CD4-positive, alpha-beta T cell (primary cell): ENCODE measurements at places on chromosomes 1 and 21.
A peak's percentile ranks its signal among the peaks of the same experiment; 100 is the strongest.

DNA sequence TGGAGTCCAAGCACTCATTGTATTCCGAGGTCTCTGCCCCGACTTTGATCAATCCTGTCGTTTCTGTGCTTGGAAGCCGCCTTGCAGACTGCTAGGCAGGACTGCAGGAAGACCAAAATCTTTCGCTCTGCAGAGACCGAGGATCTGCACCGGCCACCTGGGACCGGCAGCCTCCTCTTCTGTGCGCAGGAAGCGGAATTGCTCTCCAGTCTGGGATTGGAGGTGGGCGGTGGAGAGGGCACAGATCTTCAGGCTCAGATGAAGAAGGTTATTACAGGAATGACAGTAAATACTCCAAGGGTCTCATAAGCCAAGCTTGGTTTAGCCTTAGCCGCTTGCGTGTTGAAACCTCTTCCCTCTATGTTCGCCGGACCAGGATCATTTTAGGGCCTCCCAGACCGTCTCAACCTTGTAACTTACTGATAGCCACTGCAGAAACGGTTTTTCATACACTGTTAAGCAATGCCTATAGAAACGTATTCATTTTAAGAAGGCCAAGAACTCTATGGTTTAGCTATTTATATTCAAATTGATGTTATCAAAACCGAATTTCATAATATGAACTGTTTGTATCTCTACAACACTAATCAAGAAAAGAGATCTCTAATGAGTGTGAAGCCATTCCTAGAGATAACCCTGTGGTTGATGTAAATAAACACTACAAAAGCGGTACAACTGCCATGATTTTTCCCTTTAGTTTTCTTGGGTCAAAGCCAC, 1.1 kb downstream of the MIA3 start:
- no peak for DNase-seq

- DNase-seq: no peak
These were observed 34.7 kb downstream of the TUFT1 start for GRCh38 chr1:151574575-151575529.

DNA sequence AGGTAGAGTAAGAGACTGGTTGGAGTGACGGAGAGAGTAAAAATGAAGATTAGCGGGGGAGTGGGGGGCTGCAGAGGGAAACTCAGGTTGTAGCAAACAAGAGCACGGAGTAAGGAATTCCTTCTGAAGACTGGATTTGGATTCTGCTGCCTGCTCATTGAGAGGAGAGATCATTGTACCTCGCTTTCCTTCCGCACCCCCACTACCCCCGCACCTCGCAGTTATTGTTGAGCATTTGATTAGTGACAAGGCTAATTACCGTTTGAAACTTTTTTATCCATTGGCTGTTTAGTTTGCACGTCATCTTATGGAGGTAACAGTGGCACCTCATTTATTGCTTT, 463 bp downstream of the PRPF3 start:
- DNase-seq: peak; percentile 3

DNA sequence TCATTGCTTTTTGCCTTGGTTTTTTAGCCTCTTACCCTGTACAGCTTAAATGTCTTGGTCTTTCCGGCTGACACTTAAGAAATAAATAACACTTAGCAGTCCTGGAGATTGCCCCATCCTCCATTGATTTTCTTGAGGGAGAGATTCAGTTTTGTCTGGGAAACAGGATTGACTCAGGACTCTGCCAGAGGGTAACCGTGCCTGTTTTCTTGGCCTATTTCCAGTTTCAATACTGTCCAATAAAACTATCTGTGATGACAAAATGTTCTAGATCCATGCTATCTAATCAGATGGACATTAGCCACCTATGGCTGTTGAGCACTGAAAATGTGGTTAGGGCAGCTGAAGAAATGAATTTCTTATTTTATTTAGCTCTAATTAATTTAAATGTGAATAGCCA, 216.1 kb downstream of the DUSP10 start:
- DNase-seq: no peak
